ENCODE measurements at places on chromosomes 1 and 21.

DNA sequence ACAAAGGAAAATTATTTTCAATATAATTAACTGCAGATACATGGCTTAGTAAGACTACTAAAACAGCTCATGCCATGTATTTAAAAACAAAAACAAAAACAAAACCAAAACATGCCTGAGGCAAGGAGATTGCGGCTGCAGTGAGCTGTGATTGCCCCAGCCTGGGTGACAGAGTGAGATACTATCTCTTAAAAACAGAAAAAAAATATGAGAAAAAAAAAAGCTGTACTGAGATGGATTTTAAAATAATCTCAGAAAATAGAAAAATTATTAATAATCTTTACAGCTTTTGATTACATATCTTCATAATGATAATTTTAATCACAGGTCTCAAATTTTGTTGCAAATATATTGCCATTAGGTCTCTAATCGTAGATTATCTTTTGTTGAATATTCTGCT is 24.0 kb upstream of the LIN9 start:
- no peak for DNase-seq

GRCh38 chr1:23514111-23514679 is 16.8 kb downstream of the E2F2 start:
- no peak for DNase-seq

DNA sequence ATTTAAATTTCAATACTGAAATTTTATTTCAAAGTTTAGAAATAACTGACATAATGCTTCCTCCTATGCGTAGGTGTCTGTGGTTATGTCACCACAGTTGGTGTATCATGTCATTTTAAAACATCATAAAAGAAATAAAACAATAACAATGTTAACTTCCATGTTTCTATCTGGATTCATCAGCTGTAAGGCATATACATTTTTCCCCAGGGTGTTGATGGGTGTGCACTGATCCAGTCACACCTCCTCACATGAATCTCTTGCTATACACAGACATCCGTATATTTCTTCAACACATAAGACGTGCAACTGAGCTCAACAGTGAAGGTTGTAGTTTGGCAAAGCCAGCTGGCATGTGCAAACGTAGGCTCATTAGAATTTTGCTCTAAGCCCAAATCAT is 6.2 kb downstream of the KCNA3 start:
- no peak for DNase-seq

DNA sequence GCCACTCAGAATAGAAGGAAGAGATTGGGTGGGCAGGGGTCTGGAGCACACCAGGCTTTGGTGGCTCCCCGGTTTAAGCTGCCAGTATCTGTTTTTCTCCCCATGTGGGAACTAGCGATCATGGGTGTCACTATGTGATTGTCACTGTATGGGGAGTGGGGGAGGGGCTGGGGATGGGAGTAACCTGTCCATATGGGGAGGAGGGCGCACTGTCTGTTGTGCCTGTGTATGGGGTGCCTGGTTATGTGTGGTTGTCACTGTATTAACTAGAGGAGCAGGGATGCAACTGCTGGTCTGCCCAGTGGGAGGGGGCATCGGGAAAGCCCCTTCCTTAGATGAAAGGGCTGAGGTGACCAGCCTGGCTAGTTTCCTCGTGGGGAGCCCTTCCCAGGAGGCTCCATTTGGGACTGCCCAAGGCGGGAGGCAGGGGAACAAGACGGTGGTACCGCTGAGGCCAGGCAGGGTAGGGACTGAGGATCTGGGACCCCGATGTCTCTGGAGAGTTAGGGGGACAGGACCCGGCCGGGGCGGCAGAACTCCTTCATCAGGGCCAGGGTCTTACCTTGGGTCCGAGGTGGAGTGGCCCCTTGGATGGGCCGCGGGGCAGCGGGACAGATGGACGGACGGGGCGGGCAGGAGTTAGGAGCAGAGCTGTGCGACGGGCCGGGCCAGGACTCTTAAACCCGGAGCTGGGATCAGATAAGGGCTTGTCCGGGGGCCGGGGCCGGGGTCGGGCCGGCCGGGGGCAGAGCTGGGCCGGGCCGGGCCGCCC is at the start of gene KCNJ10:
Gene KCNJ10 (minus strand): TSS at position 701 of the 772 bp plus-strand sequence. CDS start 27,628 bp downstream, outside the sequence.
- no peak for DNase-seq

GRCh38 chr21:42537106-42537742 is 23.6 kb downstream of the SLC37A1 start:
- DNase-seq: no peak

- peak; percentile 31 for DNase-seq
These were observed 177.7 kb upstream of the EDN2 start for GRCh38 chr1:41662061-41662764.

GRCh38 chr1:245605480-245606156 is 450.8 kb downstream of the KIF26B start:
- DNase-seq: no peak

DNA sequence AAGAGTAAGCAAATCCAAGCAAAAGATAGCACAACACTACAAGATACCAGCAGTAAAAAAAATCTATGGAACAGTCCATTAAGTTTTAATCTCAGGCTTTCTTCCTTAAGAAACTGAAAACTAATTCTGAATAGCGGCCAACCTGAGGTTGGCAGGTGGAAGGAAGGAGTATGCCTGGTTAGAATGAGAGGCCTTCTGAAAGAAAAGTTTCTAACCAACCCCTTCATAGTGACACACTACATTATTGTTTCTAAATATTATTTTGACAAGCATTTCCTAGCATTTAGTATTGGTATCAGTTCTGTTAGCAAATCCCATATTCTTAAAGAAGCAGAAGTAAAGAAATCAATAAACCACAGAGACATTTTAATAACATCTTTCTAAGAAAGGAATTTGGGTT is 205.7 kb upstream of the PTBP2 start:
- DNase-seq: no peak

DNA sequence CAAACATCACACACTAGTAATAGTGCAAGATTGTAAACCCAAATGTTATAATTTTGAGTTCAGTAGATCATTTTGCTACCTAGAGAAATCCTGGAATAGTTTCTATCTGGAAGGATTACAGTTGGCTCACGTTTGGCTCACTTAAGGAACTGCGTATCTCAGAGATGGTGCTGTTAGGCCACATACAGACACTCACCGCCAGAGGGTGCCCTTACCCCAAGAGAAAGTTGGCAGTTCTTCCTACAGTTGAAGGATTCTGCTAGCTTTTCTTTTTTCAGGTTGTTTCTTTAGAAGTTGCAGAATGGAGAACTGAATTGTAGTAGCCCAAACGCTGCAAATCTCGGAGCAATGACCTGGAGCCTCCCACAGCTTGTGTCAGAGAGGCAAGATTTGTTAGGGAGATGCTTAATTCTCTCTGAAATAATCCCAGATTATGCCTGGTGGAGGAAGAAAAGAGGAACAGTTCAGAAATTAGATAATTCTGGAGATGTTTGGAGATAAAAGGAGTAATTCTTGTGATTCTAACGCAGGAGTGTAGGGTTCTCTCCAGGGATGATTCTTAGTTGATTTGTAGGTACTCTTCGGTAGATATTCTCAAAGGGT is 87.9 kb upstream of the PAPPA2 start:
- peak; percentile 57 for DNase-seq
